ENCODE measurements at places on chromosomes 11 and 22. TPM values are rescaled to one million over a fixed set of nuclear protein-coding genes. Genes with fewer than 3 reads are reported as not detected.

DNA sequence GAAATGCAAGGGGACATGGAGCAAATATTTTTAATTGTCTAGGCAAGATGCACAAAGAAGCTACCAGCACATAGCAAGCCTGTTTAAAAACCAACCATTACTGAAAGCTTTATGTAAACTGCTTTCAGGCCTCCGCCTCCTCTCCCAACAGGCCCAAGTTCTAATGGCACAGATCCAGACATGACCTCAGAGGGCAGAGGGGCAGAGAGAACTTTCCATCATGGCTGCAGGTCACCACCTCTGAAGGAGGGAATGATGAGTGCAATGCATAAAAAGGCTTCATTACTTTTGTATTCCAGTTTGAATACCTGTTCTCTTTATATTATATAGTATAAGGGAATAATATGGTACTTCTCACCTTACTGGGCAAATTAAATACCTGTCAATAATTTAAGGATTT is 15.2 kb downstream of the DDX17 start:
- DNase-seq, result peak; percentile 64

DNA sequence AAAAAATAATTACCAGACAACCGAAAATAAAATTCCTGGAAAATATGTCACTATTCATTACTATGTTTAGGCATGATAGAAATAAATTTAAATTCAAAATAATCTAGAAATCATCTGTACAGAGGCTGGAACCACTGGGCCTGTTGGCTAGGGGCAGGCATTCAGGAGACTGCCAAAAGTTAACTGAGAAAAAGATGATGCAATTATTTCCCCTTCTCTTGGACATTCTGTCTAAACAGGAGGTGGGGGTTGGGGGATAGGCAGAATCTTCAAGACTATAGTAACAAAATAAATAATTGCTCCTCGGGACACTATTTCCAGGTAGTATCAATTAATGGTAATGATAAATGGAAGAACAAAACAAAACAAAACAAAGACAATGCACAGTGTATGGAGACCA is 14.1 kb downstream of the BTBD10 start:
- peak; percentile 50 for DNase-seq

DNA sequence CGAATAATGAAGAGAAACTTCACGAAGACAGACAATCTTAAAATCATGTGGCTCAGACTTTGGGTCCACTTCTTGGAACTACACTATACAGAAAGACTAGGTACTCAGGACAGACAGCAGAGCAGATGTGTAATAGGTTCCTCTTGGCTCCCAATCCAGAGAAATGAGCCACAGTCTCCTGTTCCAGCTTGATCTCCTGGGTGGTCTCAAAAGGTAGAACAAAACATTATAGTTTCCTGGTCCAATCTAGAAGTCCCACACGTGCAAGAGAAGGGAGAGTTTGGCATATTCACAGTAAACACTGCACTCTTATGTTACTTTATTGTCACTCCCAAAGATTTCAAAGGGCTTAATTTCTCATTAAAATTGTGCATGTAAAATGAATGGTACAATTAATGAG is 134.5 kb upstream of the FIBIN start:
- no peak for DNase-seq

Gene GAL
- total RNA-seq, result not detected

DNA sequence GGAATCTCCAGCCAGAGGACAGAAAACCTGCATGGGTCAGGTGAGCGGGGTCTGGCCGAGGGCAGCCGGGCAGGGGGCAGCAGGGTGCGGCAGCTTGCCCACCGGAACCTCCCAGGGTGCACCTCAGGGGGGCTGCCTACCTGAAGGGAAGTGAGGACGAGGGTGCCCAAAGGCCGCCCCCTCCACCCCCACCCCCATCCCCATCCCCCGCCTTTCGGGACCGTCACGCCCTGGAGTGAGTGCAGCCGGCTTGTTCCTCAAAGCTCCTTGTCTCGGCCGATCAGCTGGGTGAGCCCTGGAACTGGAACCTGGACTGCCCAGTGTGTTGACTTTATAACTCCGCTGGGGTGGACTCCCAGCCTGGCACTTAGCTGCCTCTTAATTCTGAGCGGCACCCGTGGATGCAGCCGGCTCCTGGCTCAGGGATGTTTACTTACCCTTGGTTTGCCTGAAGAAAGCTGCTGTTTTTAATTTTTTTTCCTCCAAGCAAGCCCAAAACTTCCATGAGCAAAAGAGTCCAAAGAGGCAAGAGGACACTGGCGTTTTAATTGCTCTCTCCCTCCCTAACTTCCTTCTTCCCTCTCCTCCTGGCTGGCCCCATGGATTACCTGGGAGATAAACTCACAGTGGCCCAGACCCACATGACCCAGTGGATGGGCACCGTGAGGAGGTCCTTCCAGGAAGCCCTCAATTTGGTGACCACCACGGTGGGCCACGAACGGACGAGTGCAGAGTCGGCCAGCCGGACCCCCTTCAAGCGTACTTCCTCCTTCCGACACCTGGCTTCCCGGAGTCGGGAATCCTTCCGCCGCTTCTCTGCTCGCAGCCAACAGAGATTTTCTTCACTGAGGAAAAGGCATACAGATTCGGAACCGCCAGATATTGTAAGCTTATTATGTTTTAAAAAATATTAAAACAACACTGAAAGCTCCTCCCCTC is 87.8 kb upstream of the CRYBB3 start:
- peak; percentile 44 for DNase-seq

Data from Right ventricle myocardium superior (tissue), 1 donor.